ENCODE measurements at places on chromosomes 11 and 22.
A peak's percentile ranks its signal among the peaks of the same experiment; 100 is the strongest.

GRCh38 chr11:131504199-131504949 lies 134.0 kb downstream of the NTM start:
- DNase-seq = no peak

DNA sequence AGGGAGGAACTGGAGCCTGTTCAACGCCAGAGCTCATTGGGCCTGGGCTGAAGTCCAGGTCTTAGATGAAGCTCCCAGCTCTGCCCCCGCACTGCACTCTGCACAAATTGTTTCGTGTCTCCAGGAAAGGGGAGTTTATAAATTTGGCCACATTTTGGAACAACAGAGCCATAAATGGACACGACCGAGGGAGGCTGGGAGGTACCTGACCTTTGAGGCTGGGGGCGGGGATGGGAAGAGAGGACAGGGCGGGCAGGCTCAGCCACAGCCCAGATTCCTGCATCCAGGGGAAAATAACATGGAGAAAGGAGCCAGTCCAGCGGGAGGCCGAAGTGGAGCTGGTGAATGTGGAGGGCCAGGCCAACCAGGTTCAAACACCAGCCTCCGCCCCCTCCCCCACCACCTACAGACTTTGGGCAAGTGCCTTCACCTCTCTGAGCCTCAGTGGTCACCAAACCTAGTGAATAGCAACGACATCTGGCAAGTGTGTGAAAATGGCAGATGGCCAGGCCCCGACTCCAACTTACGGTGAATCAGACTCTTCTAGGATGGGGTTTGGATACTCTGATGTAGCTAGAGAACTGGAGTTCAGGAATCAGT lies 36.8 kb upstream of the SMTN start:
- no peak for DNase-seq

GRCh38 chr11:48022445-48022844 lies 42.1 kb downstream of the PTPRJ start:
- DNase-seq = no peak

- DNase-seq = no peak
Observed at GRCh38 chr22:48316257-48317250, 1511.1 kb downstream of the BRD1 start.

DNA sequence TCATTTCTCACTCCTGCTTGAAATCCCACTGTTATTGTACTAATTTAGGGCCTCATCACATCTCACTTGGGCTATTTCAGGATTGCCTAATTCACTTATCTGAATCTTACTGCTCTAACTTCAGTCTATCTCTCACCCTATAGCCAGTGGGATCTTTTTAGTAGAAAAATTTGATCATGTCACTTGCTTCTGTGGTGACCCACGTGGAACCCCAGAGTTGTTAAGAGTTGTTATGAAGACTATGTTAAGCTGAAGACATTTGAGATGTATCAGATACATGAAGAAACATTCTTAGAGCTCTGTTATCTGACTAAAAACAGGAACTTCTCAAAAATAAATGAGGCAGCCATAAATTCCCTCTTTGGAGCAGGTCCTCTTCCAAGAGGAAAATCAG lies 1375.6 kb upstream of the TENM4 start:
- DNase-seq = no peak

DNA sequence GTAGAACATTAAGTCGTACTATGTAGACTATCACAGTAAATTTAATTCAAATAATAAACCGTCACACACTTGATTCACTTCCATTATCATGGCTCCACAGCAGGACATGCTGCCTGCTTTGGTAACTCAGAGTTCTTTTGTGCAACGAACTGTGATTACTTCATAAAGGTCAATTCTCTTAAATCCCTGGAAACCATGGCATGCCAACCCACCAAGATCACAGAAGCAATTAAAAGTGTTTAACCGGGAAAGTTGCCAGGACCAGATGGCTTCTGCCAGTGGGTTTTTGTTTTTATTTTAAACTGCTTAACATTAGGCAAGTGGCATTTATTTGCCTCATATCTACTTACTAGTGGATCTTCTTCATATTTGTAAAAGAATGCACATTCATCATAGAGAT lies 1162.1 kb downstream of the DLG2 start:
- DNase-seq = peak; percentile 24

- no peak for DNase-seq
Observed at GRCh38 chr11:3121931-3122774, 43.0 kb downstream of the OSBPL5 start.

DNA sequence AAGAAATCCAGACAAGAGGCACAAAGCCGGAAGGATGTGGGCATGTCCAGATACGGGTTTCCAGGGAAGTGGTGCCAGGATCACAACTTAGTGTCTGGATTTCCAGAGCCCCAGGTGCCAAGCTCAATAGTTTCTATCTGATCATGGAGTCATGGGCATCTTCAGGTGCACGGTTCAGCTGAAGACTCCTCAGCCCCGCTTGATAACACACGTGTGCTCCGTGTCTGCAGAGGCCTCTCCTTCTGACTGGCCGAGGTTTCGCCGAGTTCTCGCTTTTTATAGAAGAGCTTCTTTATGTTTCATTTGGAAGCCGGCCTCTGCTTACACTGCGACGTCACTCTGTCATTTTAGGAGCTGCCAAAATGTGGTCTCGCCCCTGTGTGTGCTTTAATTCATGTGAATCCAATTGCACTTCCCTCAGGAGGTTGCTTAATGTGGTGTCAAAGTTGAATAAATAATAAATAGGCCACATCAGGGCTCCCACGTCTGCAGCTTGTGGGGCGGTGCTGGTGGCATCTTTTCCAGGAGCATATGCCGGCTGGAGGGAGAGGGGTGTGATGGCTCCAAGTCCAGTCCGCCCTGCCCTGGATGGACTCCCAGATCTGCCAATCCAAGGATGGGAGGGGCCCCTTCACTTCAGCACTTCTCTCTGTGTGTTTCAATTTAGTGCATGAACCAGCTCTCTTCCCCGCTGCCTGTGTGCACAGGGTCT lies 1410.8 kb downstream of the TBC1D22A start:
- DNase-seq = no peak

DNA sequence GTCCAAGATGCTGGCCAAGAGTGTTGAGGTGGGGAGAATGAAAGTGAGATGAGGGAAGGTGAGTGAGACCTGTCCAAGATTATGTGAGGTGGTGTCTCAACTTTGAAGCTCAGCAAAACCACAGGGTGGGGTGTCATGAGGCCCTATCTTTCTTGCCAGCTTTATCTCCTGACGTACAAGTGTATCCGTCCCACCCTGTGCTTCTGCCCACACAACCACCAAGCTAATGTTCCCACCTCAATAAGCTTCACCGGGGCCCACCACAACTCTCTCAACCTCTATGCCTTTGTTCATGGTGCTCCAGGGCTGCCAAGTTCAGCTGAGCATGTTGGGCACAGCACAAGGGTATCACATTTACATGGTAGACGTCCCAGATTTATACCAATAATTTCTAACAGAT lies 7.1 kb upstream of the TPST2 start:
- DNase-seq = no peak

DNA sequence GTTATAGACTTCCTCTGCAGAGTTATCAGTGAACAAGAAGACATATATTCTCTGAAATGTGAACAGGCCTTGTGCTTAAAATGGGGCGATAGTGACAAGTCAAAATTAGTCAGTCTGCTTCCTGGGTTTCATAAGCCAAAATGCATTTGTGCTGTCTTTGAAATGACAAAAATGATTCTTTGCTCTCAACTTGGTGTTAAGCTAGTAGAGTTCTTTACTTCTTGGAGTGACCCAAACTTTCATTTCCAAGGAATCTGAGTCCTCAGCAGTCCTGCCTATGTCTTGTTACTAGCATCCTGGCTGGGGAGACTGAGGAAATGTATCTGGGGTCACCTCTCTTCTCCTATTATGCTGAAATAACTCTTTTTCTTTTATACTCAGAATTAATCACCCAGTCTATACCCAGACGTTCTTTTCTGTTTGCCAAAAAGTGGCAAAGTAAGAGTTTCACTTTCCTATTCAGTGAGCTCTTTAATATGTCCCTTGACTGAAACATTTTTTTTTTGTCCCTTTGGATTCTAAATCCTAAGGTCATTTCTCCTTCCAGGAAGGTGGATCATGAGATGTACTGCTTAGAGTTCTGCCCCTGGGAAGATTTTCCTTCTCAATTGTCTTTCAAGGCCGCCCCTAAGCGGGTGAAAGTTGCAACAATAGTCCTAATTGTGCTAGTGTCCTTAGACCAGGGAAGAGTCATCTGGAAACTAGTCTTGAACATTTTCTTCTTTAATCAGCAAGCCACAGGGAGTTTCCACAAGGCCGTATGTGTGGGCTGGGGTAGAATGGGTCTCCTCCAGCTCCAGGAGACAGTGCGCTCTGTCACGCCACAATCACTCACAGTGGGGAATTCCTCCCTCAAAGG lies 53.0 kb upstream of the RDX start:
- DNase-seq = no peak

- no peak for DNase-seq
Observed at GRCh38 chr22:39434243-39434653, 22.6 kb upstream of the MGAT3 start.

DNA sequence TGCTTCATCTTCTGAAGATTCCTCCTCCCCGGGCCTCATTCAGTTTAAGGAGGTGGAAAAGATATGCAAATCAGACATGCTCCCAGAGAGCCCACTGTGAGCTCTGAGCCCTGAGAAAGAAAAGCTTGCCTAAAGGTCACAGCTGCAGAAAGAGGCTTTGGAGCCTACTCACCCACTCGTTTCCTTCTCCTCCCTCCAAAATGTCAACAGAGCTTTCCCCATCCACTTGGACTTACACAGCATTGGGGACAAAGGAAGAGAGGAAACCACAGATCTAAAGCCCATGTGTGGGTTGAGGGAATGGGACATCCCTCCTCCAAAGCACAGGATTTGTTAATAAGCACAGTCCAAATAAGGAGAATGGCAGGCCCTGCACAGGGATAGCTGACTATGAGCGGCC lies 158.4 kb downstream of the ETS1 start:
- no peak for DNase-seq

DNA sequence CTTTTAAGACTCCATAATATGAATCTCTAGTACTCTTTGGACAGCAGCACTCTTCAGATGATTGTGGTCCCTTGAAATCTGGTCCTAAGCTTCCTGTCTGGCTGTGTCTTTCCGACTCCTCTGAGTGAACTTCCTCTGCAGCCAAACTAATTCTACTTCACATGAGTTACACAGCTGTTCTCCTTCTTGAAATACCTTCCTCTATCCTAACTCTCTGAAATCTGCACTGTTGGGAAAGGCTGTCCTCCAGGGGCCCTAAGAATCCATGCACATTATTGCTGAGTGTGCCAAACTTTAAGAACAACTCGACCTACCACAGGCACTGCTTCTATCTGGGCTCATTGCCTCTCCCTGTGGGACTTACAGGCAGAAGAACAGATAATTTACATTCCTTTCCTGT lies 217.3 kb upstream of the ARHGAP42 start:
- no peak for DNase-seq

DNA sequence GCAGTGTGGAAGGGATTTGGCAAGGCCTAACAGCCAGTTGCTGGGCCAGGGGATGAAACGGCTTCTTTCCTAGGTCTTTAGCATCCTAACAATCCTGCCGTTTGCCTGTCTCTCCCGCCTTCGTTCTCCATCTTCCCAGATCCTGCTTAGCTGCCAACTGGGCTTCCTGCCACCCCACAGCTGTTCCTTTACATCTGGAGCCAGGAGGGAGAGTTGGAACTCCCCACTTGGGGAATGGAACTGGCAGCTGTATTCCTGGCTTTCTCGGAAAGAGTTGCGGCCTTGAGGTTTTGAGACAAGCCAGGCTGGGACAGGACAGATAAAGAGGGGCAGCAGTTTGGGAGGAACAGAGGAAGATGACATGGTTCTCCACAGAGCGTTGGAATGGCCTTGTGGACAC lies 59.6 kb downstream of the ST3GAL4 start:
- no peak for DNase-seq

DNA sequence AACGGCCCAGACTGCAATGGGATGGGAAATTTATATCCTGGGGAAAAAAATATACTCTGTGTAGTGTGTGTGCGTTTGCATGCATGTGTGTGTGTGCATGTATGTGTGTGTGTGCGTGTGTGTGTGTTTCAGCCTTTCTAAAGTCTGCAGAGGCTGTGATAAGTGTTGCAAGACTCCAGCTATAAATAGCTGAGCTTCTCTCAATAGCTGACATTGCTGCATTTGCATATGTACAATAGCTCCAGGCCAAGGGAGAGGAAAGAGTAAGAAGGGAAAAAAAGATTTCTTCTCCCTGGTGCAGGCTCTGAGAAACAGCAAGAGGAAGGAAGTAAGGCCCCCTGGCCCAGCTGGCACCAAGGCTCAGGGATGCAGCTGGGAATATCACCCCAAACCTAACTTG lies 483.0 kb downstream of the MN1 start:
- DNase-seq = no peak

DNA sequence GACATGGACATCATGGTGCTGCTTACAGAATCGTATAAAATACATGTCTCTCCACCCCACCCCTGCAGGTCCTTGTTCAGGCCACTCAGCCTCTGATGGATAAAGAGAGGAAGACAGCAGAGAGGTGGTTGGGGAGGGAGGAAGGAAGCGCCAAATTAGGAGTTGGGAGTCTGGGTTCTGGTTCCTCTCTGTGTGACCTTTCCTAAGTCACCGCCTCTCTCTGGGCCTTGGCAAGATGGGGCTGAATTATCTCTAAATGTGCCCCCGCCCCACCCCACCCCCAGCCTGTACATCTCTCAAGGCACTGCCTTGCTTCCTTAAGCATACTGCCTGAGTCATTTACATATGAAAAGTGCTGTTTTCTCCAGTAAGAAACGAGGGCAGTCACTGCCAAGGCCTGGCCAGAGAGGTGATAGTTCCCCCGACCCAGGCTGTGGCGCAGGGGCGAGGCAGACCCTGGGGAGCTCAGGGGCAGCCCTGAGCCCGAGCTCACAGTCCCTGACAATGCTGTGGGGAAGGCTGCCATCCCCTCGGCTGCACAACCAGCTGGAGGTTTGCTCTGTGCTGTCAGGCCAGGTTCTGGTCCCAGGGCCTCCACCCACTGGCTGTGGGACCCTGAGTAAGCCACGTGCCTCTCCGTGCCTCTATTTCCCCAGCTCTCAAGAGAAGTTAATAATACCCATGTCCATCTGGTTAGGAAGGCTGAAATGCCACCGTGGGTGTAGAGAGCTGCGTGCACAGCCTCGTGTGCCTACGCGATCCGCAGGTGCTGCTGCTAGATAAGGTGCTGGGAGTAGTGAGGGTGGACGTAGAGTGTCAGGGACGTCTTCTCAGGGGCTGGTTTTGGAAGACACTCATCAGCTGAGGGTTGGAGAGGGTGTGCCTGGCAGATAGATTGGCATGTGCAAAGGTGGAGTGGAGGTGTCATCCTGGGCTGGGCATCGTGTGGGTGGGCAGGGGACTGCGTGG lies 55.3 kb downstream of the CACNA1I start:
- no peak for DNase-seq

GRCh38 chr22:17945888-17946648 lies 78.3 kb downstream of the MICAL3 start:
- no peak for DNase-seq

Measured in NCI-H774 (cell line).